Cortex of kidney (tissue), 1 donor: ENCODE measurements at places on chromosomes 7 and 10.

- DNase-seq: no peak
Measured at GRCh38 chr7:156206174-156206573, 393.9 kb upstream of the SHH start.

DNA sequence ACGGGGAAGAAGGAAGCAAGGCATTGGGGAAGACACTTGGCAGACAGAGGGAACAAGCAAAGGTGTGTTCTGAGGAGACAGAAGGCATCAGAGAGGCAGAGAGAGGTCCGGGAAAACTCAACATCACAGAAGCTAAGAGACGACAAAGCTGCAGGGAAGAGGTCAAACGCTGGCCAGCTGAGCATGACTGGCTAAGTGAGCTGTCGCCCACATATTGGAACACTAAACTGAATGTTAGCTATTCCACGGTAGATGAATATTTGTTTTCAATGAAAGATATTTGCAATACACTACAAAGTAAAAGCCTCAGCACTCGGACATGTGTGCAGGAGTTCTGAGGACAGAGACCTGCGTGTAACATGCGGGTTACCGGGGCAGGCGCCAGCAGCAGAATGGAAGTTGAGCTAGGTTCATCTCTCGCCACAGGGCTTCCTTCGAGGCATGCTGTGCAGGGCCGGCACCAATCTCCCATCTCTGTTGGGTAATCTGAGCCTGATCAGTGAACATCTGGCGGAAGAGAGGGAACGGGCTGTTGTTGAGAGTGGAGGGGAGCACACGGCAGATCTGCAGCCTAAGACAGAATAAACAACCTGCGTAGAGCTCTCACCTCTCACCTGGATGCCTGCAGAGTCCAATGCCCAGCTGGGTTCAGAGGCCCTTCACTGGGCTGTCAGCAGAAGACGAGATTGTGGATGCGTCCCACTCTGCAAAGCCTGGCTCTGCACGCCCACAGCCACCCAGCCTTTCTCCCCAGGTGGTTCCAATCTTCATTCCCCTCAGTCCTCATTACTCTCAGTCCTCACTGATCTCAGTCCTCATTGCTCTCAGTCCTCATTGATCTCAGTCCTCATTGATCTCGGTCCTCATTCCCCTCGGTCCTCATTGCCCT, 35.9 kb downstream of the INSIG1 start:
- DNase-seq: no peak

DNA sequence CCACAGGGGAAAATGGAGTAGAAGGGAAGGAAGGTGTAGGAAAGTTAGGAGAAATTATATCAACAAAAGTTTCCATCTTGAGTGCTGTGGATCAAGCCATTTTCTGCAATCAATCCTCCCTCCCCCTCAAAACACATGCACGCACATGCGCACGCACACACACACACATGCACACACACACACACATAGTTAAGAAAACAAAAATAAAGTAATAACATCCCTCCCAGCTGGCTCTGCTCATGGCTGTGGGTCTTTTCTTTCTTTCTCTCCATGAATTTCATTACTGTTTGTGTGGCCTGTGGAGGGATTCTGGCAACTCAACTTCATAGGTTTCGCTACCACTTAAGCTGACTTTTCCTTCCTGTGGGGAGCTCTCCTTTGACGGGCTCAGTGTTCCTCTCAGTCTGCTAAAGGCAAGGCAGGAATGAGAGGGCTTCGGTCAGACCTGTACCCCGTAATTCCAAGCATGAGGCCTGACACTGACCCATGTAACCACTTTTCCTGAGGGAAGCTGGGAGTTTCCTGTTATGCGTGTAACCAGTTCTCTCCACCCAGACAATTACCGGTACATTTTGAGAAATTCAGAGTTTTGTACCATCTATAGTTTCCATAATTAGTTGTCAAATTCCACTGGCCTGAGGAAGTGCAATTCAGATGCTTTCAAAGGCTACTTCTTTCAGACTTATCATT, 79.8 kb downstream of the ZNF92 start:
- no peak for DNase-seq

GRCh38 chr7:26005683-26006410, 146.2 kb upstream of the NFE2L3 start:
- DNase-seq: no peak

- no peak for DNase-seq
Measured at GRCh38 chr7:82701949-82702348, 258.4 kb upstream of the CACNA2D1 start.

DNA sequence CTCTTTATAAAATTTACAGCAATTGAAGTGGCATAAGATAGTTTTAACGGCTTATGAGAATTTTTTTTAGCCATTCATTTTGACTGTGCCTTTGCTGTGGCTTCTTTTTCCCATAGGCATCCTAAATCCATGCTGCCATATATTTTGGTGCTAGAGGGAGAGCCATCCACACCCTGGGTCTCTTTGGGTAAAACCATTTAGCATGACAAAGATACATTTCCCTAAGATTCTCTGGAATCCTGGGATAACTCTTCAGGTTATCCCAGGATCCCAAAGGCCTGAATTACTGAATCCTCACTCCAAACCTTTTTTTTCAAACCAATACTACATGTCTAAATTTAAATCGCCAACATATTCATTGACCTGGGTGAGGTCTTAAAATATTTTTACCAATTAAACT, 28.9 kb downstream of the DNAJC12 start:
- DNase-seq: no peak

- no peak for DNase-seq
Measured at GRCh38 chr10:129771991-129772431, 192.1 kb downstream of the EBF3 start.

DNA sequence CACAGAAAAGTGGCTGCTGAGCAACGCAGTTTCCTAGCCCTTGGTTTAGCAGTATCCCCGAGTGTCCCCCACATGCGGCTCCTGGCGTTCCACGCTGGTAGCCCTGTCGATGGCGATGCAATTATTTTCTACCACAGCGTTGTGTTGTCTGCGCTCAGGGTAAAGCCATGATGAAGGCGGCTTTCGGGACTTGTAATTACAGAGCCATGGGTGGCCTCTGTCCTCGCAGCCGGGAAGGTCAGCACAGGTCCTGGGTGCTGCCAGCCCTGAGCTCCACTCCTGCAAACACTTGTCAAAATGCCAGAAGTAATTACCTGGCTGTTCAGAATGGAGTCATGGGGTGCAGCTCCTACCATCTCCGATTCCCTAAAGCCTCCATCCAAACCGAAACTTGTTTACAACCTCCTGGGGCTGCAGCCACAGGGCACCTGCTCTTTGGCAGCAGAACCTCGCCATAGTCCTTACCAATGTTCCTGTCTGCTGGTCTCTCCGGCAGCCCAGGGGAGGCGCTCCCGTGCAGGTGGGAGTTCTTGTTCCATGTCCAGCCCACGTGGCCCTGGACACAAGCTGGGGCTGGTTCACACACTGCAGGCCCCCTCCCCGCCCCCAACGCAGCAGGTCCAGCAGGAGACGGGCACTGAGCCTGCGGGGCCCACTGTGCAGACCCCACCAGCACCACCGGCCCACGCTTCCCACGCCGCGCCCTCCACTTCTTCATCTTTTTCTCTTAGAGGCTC, 512.6 kb downstream of the PTPRN2 start:
- no peak for DNase-seq

- DNase-seq: no peak
Measured at GRCh38 chr10:123521076-123521475, 145.1 kb upstream of the GPR26 start.

GRCh38 chr10:130747946-130748345, 563.6 kb downstream of the TCERG1L start:
- DNase-seq: no peak
